EL (cell line): ENCODE measurements at places on chromosomes 3 and 15.

DNA sequence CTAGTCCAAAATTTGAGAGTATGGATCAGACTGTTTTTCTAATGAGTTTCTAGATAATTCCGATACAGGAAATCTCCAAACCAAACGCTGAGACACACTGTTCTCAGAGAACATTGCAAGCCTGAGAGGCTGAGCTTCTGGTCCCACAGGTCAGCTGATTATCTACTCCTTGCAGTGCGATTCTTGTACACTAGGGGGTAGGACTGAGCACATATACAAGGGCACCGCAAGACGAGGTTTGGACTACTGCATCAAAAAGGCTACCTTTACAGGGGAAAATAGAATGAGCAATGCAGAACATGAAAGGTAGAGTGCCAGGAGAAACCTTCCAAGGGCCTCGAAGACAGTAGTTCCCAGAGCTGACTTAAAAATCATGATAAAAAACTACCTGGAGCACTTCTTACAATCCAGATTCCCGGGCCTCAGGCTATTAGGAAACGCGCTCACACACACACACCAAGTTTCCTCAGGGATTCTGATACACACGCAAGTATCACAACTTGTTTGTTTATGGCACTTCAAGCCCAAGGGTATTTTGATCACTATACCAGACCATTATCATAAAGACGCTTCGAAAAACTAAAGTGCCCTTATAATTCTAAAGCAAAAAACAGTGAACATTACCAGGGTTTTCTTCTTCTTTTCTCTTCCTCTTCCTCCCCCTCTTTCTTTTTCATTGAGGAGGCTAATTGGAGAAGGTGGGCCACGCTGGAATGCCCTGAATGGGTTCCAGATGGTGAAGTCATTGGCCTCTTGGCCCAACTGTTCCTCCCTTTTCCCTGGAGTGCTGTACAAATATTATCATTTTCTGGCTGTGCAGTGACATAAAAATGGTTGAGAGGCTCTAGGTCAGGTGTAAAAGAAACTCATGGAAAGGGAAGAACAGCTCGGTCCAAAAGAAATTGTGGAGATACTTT, 61.8 kb downstream of the SLC12A8 start:
- no peak for DNase-seq

DNA sequence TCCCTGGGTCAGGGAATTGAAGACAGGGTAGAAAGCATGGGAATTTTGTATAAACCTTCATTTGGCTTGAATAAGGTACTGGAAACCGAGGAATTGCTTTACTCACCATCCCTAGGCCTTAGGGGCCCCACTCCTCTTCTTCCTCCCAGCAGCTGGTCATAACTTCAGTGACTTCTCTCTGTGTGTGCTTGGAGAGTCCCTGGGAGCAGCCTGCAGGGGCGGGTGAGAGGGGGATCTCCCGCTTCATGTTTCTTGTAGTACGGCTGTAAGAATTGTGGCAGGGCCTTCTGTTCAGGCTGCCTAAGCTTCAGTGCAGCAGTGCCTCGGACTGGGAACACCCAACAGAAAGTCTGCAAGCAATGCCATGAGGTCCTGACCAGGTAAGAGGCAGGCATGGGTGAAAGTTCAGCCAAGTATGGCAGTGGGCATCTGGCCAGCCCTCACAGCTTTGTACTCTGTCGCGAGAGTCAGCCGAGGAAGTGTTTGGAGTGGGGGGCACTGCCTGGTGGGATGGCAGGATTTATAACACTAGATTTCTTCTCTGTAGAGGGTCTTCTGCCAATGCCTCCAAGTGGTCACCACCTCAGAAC, 1.7 kb upstream of the DNAJC17 start:
- DNase-seq: no peak

- no peak for DNase-seq
Measured at GRCh38 chr15:67981848-67982247, 72.3 kb upstream of the PIAS1 start.

- no peak for DNase-seq
Measured at GRCh38 chr3:58251631-58252035, 14.0 kb downstream of the ABHD6 start.

GRCh38 chr3:106010829-106011228, 142.0 kb upstream of the CBLB start:
- no peak for DNase-seq

GRCh38 chr3:62625268-62625667, 249.9 kb downstream of the CADPS start:
- DNase-seq: no peak

- DNase-seq: peak; percentile 94
Measured at GRCh38 chr3:13544293-13544831, 4.6 kb upstream of the FBLN2 start.

DNA sequence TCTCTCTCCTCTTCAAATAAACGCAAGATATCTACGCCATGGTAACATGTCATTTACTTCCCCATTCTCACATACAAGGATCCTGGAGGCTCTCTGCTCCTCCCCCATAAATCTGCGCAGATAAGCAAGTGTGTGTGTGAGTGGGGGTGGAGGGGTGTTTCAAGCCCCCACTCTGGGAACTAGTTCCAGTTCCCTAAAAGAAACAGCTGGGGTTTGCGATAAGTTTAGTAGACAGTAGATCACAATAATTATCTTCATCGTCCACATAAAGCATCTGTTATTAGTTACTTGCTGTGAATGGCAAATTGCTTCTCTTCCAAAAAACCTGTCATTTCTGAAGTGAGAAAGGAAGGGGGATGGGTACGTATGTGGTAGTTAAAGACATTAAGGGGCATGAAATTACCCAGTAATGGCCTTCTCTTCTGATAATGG, 79.8 kb downstream of the RBPMS2 start:
- no peak for DNase-seq

GRCh38 chr3:126731044-126731443, 27.0 kb downstream of the CHCHD6 start:
- DNase-seq: no peak

DNA sequence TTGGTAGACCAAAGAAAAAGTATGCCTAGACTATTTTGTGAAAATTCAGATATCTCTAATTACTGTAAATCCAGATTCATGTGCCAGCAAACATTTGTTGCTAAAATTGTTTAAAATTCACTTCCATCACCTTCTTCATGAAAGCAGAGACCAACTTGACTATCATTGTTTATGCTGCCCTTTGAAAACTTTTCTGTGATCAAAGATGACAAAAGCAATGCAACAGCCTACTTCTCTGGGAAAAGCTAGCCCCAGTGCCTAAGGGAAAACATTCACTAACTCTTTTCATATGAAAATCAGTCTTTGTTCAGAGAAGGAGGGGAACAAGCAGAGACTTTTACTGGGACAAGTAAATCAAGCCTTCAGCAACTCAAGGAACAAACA, 178.0 kb upstream of the P2RY1 start:
- DNase-seq: no peak

DNA sequence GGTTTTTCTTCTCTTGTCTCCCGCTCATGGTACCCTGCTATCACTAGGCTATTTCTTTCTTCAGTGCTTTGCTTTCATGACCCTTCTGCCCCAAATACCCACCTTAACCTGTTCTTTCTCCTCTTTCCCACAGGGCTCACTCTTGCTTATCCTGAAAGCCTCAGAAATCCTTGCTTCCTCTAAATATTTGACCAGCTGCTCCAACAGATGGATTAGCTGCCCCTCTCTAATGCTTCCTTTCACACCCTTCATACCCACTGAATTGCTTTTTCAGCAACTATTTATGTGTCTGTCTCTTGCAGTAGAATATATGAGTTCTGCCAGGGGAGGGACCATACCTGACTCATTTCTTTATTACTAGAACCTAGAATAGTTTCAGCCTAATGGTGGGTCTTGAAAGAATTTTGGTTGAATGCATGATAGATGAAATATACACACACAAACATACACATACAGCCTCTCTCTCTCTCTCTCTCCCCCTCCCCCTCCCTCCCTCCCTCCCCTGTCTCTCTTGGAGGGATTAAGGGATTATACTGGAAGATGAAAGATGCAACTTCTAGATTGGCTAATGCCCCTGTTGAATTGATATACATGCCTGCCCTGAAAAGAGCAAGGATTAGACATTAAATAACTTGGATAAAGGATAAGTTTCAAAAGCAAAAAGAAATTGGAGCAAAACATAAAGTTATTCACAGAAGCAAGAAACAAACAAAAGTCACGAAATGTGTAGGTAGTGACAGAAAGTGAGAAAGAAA, 95.0 kb upstream of the GADL1 start:
- no peak for DNase-seq

DNA sequence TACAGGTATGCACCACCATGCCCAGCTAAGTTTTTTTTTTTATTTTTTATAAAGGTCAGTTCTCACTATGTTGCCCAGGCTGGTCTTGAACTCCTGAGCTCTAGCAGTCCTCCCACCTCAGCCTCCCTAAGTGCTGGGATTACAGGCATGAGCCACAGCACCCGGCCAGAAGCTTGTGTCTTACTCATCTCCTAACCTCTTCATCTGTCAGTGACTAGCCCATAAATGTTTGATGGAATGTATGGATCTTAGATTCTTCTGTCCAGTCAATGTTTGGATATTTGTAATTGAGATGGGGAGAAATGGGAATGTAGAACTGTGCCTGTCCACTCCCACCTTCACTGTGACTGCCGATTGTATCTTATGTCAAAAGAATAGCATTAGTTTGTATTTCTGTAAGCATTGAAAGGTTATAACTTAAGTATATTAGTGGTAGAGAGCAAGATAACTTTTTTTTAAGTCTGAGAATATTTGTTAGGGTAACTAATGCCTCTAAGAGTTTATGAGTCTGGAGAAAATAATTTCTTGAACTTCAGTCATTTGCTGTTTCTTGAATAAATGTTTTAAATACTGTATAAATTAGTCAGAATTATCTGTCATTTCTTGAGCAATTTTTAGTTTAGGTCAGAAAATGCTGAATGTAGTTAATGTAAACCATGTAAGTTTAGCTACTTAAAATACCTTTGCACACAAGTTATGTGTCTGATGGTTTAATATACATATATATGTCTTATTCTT, 215.3 kb upstream of the CGNL1 start:
- peak; percentile 87 for DNase-seq

DNA sequence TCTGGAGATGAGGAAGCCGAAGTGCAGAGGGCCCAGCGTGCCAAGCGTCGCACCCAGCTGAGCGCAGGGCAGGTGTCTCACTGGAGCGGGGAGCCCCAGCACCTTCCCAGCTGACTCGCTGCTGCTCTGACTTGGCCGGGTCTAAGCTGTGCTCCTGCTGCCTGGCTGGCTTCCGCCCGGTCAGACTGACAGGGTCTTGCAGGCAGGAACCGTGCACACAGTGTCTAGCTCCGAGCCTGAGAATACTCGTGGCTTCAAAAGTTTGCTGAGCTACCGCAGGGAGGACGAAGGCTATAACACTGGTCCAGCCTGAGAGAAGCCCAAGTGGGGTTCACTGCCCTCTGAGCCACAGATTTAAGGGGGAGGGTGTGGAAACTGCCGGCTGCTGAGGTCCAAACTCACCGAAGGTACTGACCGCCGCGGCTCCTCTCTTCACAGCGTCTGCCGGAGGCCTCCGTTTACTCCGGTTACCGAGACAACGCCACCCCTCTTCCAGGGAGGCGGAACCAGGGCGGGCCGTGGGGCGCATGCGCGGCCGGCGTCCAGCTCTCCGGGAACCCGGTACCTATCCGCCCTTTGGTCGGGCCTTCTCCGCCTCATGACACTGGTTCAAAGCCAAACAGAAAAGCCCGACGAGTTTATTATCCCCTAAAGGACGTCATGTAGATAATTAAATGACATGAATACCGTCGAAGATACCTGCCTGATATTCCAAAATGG, at the start of gene CFAP44:
TSS of gene CFAP44 (minus strand) at position 443 of the 720 bp plus-strand sequence. CDS start 7,829 bp downstream, outside the sequence.
- peak; percentile 55 for DNase-seq

- DNase-seq: peak; percentile 72
Measured at GRCh38 chr3:167728176-167728575, 6.5 kb downstream of the PDCD10 start.

DNA sequence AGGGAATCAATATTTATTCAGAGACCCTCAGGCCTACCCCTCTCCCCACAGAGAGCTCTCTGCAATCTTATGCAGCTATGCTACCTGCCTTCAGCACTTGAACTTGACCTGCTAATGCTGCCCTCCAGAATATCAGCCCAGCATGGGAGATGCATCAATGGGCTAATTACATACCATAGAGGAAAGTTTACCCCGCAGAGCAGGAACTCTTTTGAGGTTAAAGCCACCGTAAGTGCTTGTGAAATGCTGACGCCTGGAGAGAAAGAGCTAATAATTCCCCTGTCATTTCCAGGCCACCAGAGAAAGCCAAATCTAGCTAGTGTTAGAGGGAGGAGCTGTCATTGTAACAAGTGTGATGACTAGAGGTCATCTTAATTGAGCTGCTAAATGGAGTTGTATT, 127.5 kb downstream of the CHST2 start:
- no peak for DNase-seq

- peak; percentile 93 for DNase-seq
Measured at GRCh38 chr3:187261541-187261969, 30.0 kb downstream of the MASP1 start.

DNA sequence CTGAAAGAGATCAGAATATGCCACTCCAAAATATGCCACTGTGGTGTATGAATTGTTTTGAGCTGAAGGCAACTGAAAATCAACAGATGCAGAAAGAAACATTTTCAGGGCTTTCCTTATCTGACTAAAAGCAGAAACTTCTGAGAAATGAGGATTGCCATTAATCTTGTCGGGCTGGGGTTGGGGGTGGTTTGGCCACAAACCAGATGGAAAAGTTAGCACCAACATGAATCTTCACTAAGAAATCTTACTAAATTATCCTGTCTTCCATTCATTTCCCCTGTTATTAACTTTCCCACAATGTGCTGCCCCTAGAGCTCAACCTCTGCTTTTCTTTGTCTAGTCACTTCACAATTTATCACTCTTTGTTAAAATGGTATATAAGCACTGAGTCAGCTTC, 229.9 kb upstream of the GADL1 start:
- no peak for DNase-seq

- peak; percentile 63 for DNase-seq
Measured at GRCh38 chr15:56817321-56818080, 84.2 kb upstream of the ZNF280D start.

DNA sequence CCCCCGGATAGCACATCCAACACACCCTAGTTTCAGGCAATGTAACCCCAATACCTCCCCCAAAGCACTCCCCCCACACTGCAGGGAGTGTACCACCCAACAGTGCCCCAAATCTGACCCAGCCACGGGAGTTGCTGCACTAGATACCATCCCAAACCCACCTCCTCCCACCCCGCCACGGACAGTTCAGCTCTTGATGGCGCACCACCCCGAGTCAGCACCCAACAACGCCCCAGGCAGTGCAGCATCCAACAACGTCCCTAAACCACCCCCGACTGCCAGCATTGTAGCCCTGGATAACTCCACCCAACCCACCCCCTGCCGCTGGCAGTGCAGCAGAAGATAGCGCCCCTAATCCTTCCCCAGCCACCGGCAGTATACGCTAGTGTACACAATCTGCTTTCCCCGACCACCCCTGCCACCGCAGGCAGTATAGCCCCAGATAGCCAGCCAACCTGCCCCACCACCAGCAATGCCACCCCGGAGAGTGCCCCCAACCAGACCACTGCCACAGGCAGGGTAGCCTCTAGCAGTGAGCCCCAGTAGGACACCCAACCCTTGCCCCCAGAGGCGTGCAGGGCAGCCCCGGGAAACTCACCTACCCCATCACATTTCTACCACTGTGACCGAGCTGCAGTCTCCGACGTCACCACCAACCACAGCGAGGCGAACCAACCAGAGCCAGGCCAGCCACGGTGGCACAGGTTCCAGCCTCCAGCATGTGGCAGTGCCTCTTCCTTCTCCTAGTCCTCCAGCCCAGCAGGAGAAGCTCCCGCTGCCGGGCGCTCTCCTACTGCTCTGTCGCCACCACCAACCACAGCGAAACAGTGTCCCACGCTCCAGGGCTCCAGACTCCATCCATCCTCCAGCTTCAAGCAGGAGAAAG, 178.1 kb downstream of the POTEB3 start:
- no peak for DNase-seq
